Kidney glomerular epithelial cell (primary cell): ENCODE measurements at places on chromosomes 3 and 15.

DNA sequence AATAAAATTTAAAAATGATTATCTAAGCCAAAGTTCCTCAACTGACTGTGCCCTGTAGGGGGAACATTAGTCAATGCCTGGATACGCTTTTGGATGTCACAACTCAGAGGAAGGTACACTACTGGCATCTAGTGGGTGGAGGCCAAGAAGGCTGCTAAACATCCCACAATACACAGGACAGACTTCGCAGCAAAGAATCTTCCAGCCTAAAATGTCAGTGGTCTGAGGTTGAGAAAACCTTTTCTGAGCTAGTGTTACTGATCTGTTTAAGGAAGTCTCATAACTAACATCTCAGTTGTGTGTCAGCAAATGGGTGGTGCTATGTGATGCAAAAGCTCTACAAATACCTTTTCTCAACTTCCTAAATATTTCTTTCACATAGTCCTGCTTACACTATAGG is 20.9 kb upstream of the LDHAL6B start:
- DNase-seq: no peak

DNA sequence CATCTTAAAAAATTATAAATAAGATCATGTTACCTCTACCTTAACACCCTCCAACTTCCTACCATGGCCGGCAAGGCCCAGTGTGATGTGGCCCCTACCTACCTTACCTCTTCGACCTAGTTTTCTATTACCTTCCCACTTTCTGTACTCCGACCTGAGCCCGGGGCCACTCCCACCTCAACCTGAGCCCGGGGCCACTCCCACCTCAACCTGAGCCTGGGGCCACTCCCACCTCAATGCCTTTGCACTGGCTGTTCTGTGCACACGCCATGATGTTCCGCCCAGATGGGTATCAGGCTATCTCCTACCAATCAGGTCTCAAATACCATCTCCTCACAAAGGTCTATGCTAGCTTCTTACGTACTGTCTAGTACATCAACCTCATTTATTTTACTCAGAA is 66.8 kb upstream of the XXYLT1 start:
- no peak for DNase-seq

DNA sequence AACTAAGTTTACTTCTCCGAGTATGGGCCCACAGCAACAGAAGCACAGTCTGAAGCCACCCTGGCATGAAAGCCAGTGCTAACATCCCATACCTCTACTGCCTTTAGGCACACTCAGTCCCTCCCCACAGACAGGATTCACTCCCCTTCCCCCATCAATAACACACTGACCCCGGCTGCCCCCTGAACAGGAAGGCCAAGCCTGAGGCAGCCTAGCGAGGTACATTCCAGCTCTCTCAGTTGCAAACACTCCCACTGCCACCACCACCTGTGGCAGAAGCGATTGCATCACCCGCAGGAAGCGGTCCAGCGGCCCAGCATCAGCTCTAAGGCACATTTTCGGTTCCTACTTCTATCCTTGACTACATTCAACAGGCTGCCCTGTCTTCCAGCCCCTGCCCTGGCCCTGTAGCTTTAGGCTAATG is 7.0 kb upstream of the BMF start:
- peak; percentile 29 for DNase-seq

- no peak for DNase-seq
These were observed 94.6 kb downstream of the FILIP1L start for GRCh38 chr3:100019719-100020118.

DNA sequence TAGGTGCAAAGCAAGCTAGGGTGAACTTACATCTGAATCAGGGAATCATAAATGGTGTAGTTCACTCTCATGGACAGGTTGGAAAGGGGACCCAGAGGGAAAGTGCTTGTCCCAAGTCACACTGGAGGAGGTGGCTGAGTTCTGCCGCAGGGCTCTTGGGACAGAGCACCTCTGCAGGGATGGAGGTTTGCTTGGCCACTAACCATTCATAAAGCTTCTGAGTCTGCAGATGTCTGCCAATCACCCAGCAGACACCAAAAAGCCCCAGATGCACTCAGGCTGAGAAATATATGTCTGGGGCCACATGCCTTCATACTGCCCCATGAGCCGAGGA is 17.9 kb upstream of the RTP2 start:
- no peak for DNase-seq

DNA sequence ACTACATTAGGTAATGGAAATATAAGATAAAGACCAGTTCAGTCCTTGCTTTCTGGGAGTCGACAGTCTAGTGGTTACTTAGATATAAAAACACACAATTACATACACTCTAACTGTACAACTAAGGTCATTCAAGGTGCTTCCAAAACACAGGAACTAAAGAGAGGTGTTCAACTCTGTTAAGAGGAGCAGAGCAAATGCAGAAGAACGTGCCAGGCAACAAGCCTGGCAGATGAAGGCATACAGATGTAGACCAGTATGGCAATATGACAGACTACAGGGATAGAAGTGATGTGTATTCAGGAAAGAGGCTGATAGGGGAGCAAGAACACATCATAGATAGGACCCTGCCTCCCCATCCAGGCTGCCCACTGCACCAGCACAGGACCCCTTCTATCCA is 78.3 kb downstream of the CBLB start:
- no peak for DNase-seq

GRCh38 chr15:55989383-55989782 is 4.0 kb downstream of the NEDD4 start:
- DNase-seq: no peak

GRCh38 chr3:157475921-157476414 is 27.2 kb downstream of the VEPH1 start:
- peak; percentile 3 for DNase-seq

GRCh38 chr15:77969055-77969454 is 108.5 kb downstream of the TBC1D2B start:
- no peak for DNase-seq

DNA sequence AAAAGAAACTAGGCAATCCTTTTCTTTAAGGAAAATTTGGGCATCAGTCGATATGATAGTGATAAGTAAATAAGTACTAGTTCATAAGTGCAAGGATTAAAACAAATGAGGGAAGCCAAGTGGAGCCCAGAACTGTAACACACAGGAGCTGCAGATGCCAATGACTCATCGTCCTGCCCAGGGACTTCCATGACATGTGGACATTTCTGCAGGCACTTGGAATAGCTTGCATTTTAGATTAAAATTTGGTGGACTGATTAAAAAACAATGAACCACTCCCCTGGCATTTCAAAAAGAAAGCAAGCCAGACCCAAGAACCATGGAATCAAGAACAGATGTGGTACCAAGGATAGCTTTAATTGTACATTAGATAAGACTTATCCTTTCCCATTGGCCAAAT is 2.9 kb downstream of the SAMD7 start:
- DNase-seq: no peak

GRCh38 chr15:31268911-31269784 is 57.5 kb upstream of the KLF13 start:
- DNase-seq: no peak

- no peak for DNase-seq
These were observed 63.2 kb upstream of the MNS1 start for GRCh38 chr15:56528136-56528535.

DNA sequence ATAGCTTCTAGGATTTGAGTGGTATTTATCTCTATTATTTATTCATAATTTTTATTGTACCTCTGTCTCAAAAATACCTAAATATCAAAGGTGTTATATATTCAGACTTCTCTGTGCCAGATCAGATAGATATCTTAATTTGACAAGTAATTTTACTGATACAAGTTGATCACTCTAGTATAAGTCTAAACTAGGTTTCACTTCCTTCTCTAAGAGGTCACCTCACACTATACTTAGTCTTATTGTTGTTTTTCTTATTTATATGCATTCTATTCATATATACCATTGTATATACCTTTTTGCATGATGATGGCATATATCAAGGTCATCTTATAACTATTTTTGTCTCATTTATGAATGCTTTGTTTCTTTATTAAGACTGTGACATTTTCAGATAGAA is 26.4 kb upstream of the HGD start:
- DNase-seq: no peak

- DNase-seq: no peak
These were observed 182.2 kb downstream of the NTRK3 start for GRCh38 chr15:88074386-88074785.

GRCh38 chr3:46369675-46370132 is 1.0 kb upstream of the CCR5 start:
- DNase-seq: no peak

GRCh38 chr3:4314688-4315087 is 11.5 kb downstream of the SETMAR start:
- no peak for DNase-seq

- no peak for DNase-seq
These were observed 126.2 kb downstream of the GOLIM4 start for GRCh38 chr3:167969548-167969947.

- peak; percentile 26 for DNase-seq
These were observed 533 bp downstream of the RYK start for GRCh38 chr3:134249935-134250716.

GRCh38 chr3:102361101-102361500 is 73.7 kb upstream of the ZPLD1 start:
- no peak for DNase-seq

- DNase-seq: no peak
These were observed 665.0 kb downstream of the NTRK3 start for GRCh38 chr15:87591582-87591981.

DNA sequence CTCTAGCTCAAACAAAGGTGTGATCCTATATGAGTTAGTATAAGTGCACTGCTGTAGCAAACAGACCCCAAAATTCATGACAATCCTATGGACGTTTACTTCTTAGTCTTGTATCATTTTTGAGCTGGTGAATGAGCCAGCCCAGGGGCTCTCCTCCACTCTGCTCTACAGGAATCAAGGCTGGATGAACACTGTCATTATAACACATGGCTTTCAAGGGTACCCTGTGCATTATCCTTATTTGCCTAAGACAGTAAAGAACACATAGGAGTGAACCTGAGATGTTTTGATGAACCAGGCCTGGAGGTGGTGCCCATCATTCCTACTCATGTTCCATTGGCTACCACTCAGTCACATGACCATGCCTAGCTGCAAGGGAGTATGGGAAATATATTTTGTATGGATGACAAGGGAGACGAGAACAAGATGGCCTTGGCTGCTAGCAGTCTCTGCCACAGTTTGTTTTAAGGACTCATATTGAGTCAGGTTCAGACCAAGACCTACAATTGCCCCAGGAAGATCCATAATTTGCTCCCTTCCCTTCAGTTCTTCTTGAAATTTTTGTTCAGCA is 107.4 kb upstream of the HES1 start:
- DNase-seq: no peak

DNA sequence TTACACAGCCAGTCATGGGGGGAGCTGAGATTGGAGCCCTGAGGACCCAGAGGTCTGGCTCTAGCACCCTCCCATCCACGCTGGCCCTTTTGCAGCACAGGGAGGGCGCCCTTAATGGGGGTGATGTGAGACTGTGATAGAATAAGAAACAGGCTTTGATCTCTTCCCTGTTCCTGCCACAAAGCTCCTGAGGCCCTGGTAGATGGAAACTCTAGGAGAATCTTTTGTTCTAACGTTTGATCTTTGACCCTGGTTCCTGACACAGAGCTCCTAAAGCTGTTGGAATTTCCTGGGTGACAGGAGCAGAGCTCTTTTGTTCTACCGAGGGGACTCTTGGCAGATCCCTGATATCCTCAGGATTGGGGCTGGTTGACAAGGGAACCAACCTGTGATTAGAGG is 1.2 kb upstream of the UROC1 start:
- no peak for DNase-seq

DNA sequence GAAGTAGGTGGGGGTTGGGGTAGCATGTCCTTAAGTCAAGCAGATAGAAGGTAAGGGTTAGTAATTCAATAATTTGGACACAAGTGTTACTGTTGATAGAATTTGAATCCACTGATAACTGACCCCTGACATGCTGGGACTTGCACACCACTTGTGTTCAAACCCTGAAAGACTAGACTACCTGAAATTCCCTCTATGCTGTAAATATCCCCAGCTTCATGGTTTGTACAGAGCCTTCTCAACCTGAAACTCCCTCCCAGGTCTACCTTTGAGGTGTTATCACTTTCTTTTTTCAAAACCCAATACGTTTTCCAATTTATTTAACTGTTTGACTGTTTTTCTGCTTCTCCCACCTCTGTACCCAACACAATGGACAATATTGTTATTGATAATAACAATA is 459.6 kb downstream of the NLGN1 start:
- DNase-seq: no peak

DNA sequence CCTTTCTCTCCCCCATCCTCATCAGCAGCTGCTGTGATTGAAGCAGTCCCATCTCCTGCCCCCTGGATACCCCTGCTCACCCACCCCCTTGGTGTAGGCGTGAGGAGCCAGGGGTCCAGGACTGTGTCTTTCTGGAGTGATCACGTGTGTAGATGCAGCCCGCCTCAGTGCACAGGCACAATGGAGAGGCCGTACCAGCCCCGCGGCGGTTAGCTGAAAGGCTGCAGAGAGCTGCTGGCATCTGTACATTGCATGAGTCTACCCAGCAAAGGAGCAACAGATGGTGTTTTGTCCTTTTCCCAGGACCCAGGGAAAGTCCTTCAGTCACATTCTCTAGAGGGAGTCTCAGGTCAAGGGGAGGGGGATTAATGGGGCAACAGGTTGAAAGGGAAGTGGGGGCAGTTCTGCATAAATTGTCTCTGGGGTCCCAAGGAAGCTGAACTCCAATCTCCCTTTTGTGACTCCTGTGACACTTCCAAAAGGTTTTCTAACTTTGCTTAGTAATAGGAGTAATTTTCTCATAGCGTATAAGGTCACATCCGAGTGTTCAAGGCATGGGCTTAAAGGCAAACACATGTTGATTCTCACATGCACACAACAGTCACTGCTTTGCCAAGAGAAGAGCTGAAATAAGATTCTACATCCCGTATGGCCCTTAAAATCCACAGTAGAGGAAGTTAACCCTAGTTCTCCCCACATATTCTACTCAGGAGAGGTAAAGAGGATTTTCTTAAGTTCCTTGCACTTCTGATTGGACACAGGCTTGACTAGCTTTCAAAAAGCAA is 7.1 kb downstream of the CSPG5 start:
- no peak for DNase-seq

GRCh38 chr3:27357665-27358258 is 11.4 kb downstream of the NEK10 start:
- peak; percentile 25 for DNase-seq

DNA sequence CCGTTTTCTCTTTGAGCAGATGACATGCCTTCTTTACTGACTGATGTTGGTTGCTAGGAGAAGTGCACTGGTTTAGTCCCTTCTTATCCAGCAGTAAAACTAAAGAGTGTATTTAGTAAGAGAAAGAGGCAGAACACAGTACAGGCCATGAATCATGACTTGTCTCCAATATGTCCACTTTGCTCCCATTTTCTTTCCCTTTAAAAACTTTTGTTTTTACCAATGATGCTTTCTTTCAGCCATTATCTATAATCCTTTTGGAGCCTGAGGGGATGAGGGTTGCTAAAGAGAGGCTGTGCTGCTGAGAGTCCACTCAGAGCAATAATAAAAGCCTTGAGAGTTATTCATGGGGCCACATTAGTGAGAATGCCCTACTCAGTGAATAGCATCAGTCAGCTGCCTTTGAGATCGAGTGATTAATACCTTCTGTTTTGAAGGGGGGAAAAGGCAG is 12.2 kb downstream of the ROBO2 start:
- DNase-seq: no peak

DNA sequence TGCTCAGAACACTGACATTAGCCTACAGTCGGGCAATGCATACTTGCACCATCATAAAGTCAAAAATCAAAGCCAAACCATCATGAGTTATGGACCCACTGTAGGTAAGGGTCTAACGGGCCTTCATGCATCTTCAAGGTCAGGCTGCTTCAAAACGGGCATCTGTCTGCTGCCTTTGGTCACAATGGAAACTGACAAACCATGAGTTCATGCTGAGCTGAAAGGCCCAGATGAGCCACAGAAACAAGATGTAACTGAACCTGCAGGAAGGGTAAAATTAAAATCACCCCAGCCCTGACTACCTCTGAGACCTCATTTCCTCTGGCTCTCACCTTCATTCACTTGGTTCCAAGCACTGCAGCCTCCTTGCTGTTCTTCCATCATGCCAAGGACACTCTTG is 143.8 kb downstream of the ERC2 start:
- DNase-seq: no peak
